DND-41 (cell line): ENCODE measurements at places on chromosomes 1 and 21.

DNA sequence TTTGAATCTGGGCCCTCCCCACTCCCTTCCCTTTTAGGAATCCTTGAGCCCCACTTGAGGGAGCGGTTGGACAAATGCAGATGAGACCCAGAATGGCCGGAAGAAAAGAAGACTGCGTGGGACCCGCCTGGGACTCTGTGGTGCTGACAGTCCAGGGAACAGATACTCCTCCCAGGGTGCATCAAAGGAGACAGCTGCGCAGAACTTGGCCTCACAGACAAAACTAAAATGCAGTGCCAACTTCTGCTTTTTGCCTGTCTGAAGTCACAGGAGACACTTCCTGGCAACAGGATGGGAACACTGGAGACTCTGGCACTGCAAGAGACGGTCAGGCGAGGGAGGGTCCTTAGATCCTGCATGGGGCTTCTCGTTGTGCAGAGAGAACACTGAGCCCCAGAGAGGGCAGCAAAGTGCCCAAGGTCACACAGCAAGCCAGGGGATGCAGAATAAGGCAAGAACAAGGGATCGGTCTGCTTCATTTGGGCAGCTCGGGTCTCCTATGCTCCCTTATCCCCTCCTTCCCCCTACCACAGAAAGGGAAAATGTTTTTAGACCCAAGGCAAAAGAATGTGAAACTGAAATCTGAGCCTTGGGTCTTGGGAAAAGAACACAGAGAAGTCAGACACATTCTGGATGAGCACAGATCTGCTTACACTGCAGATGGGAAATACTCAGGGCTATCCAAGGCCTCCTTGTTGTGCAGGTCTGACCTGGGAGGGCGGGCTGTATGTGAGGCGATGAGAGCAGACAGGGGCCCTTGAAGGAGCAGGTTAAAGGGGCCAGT lies 182.4 kb downstream of the TRABD2B start:
- no peak for DNase-seq

DNA sequence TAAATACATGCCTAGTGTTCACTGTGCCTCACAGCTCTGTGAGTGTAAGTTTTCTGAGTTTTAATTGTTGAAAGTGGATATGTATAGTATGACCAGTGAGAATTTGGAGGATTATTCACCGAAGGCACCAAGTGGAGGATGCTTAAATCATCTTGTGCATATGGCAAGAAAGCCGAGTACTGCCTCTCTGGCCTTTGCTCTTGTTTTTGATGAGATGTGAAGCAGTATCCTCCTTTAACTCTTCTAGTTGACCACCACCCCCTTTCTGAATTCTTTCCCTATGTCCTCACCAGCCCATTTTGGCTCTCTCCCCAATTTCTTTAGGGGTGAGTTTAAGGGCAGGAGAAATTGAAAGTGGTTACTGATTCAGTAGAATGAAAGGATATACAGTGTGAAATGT lies 130.4 kb downstream of the SYT2 start:
- DNase-seq, result no peak

GRCh38 chr1:35386959-35387358 lies 118.5 kb downstream of the ZMYM4 start:
- no peak for DNase-seq

- no peak for DNase-seq
These were observed 207.2 kb downstream of the PBX1 start for GRCh38 chr1:164765992-164766720.
